ENCODE measurements at places on chromosomes 2 and 18.

DNA sequence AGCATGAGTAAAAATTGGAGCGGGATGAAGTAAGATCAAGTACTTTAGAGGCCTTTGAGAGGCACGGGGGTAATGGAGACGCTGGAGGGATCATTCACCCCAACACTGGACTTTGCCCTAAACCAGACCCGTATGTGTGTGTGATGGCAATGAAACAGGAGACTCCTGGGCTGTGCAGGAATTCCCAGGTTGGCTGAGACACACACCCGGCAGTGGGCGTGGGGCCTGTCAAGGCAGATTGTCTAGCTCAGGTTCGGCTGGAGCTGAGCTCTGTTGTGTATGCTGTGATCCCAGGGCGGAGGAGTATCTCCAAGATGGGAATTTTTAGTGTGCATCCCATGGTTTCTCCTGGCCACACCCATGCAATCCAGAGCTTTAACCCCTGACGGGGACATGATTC lies 83.2 kb upstream of the MC2R start:
- no peak for DNase-seq

GRCh38 chr2:119064567-119064966 lies 94.0 kb downstream of the C1QL2 start:
- DNase-seq, result no peak

GRCh38 chr2:83233326-83233725 lies 1225.8 kb downstream of the SUCLG1 start:
- no peak for DNase-seq

- DNase-seq, result no peak
These were observed 1757.9 kb upstream of the LRRTM1 start for GRCh38 chr2:82062463-82062862.

- DNase-seq, result no peak
These were observed 23.1 kb downstream of the PDK1 start for GRCh38 chr2:172578860-172579512.

- DNase-seq, result no peak
These were observed 76.1 kb downstream of the LRRC30 start for GRCh38 chr18:7307030-7307429.

DNA sequence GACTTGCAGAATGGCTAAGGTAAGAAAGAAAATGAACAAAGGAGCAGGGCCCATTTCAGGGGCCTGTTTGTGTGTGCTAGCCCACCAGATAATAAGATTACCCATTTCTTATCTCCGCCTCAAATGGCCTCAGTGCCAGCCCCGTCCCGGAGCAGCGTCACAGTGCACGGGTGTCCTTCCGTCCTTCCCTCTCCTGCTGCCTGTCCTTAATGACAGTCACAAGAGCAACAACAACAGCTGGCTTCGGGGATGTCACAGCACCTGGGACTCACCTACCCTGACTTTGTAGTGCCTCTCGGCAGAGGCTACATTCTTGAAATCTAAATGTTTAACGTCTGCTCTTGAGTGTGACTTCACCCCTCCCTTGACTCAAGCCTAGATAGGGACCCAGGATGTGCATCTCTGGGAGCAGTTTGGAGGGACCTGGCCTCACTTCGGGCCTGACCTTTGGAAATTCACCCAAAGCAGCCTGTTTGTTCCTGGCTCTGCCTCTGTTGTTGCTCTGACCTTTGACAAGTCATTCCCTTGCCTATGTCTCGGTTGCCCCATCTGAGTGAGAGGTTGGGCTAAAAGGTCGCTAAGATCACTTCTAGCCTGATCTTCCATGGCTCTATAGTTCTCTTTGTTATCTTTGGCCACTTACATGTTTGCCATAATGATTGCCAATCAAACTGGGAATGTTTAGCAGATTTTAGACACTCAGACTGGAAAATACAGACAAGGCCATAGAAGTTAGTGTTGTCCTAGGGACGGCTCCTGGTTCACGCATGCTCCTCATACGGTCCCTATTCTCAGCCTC lies 122.5 kb downstream of the KLHL29 start:
- DNase-seq, result no peak

GRCh38 chr2:240302933-240303595 lies 132.4 kb upstream of the GPC1 start:
- no peak for DNase-seq

DNA sequence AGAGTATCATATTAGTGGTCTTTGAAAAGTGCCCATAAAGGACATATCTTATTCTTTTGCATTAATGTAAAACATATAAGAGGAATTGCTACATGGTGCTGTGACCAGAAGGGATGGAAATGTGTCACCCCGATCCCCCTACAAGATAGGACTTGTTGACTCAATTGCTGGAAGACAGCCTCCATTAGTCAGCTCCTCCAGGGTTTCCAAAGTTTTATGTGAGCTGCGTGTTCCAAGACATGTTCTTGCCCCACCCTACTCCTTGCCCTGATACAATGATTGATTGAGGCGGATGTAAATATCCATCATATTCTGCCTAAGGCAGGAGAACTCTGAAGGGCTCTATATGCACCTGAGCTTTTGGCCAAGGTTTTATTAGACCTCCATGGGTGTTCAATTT lies 541.0 kb upstream of the ZEB2 start:
- no peak for DNase-seq

- DNase-seq, result no peak
These were observed 9.5 kb downstream of the CAPN14 start for GRCh38 chr2:31207790-31208189.

DNA sequence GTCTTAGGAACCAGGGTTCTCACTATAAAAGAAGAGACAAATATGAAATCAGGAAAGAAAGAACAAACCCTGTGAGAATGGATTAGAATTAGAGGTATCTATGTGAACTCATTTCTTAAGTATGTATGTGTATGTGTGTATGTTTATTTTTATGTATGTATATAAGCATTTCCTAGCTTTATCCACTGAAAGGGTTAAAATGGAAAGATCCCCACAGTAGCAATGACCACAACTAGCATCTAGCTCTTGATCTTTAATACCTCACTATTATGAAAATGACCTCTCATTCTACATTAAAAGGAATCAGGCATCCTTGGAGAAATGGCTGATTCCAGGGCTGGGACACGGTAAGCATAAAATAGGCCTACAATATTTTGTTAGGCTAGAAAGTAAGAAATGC lies 31.6 kb downstream of the RTN4 start:
- DNase-seq, result no peak

DNA sequence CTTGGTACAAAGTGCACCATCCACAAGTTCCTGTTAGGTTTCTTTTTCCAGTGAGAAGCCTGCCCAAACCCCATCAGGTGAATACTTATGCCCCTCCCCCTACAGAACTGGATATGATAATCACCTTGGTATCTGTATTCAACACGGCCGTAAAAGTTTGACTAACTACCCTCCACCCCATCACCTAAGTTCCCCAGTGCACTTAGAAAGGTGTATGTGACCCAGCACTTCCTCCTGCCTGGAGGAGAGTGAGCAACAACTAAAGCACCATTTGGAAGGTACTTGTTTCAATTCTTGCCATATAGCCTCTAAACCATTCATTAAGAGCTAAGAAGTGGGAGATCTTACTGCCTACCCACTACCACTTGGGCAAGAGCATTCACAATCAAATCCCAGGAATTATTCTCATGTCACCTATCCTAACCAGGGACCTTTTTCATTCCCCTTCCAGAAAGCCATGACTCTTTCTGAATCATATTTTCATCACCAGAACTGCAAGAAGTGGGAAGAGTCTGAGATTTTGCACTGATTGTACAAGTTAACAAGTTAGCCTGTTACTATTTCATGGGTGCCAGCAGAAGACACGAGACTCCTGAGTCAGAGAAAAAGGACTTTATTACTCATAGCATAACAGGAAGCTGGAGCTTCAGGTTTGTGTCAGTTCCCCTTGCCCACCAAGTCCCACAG lies 53.5 kb upstream of the NDUFV2 start:
- no peak for DNase-seq

GRCh38 chr18:78782951-78783563 lies 196.6 kb upstream of the SALL3 start:
- DNase-seq, result no peak

- no peak for DNase-seq
These were observed 3.5 kb upstream of the FHOD3 start for GRCh38 chr18:36294031-36294430.
